Renal cortex interstitium (tissue), 15 donors: ENCODE measurements at places on chromosomes 7 and 10.

- DNase-seq: no peak
Observed at GRCh38 chr10:70295926-70296325, 12.1 kb upstream of the NPFFR1 start.

- DNase-seq: no peak
Observed at GRCh38 chr10:48215486-48216203, 58.9 kb downstream of the FRMPD2 start.

GRCh38 chr7:47453093-47454061 lies 128.5 kb downstream of the TNS3 start:
- no peak for DNase-seq

- DNase-seq: no peak
Observed at GRCh38 chr7:141949451-141949850, 2.7 kb upstream of the CLEC5A start.

- no peak for DNase-seq
Observed at GRCh38 chr7:108030516-108030915, 27.6 kb upstream of the LAMB1 start.

DNA sequence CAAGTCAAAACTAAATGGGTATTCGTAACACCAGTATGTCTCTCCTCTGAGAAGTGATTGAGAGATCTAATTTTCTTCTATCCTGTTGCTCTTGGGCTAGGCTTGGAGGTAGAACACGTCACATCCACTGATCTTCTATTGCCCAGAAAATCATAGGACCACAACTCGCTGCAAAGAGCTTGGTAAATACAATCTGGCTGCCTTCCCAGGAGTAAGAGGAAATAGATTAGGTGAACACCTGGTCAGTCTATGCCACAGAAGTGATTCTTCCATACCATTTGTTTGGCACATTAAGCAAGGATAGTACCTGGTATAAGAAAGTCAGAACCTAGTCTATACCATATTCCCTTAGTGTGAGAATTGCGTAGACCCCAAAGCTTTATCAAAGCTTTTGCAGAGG lies 129.3 kb upstream of the PHYHIPL start:
- DNase-seq: no peak

DNA sequence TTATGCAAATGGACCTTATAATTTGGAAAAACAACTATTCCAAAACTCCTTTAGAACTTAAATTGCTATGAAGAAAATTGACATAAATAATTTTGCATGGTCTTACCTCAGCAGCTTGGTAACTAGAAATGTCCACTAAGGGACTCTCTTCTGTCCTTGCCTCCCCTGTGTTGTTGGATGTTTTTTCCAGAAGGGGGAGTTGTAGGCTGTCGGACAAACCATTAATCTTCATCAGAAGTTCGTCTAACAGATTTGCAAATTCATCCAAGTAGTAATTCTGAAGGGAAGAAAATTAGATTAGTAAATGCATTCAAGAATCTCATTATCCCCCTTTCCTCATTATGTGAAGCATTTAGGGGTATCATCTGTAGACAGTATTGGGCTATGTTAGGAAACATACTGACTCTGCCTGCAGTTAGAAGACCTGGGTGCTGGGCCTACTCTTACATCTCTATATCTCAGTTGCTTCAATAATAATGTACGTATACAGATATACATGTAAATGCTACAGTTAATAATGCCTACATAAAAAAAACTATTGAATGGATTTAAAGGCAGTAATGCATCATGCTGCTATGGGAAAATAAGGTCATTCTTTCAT lies 155.6 kb downstream of the PKD1L1 start:
- DNase-seq: no peak

- no peak for DNase-seq
Observed at GRCh38 chr7:88401009-88401623, 94.4 kb upstream of the STEAP4 start.

GRCh38 chr10:26739071-26739631 lies 41.6 kb downstream of the PDSS1 start:
- DNase-seq: no peak

DNA sequence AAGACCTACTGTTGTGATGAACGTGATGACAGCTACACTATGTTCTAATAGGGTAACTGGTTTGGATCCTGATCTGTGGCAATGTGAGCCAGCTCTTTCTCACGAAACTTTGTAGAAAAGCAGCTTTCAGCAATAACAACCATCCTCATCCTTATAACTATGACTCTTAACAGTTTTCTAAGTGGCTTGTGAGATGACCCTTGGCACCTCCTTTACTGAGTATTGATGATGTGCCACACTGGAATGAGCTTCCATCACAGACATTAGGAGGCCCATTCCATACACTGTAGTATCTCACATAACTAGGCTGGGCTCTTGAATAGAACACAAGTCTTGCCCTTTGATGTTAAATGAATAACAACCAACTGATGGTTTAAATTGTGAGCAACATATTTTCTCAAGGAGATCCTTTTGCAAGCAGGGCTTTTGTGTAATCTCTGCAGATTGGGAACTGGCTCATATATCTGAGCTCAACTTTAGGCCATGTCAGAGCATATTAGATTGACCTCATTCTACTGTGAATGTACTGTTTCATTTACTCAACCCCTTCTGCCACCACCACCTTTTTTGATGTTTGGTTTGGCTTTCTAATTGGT lies 46.4 kb downstream of the MYPN start:
- DNase-seq: no peak

GRCh38 chr10:10526846-10527245 lies 490.8 kb upstream of the CELF2 start:
- no peak for DNase-seq

GRCh38 chr7:130740606-130741005 lies 6.6 kb upstream of the KLF14 start:
- no peak for DNase-seq

DNA sequence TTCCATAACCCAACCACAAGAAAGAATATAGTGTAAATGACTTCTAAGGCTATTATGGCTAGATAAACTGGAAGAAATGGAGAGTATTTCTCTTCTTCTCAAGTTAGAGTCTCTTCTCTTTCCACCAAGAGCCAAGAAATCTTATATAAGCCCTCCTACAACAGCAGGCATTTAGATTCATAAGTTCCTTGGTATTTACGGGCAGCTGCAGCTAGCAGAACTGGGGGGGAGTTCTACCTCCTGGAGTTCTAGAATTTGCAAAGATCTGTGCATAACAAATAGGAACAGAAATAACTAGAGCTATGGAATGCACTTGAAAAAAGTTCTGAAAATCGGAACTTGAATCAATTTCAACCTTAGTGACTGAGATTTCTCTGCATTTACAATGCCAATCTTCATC lies 715.2 kb upstream of the GRM3 start:
- DNase-seq: no peak

DNA sequence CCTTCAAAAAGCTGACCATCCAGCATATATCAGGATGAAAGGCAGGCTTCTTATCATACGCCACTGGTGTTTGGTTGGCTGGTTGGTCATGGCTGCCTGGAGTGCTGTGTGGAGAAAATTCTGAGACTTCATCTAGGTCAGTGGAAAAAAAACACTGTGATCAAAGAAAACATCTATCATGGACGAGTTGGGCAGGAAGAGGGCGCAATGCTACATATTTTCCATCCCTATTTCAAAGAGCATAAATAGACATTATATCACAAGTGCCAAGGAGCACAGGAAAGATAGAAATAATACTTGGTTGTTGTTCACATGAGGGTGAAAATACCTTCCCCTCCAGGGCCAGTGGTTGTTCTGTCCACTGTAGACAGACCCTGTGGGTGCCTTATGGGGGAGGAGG lies 128.4 kb upstream of the PLPP4 start:
- no peak for DNase-seq

DNA sequence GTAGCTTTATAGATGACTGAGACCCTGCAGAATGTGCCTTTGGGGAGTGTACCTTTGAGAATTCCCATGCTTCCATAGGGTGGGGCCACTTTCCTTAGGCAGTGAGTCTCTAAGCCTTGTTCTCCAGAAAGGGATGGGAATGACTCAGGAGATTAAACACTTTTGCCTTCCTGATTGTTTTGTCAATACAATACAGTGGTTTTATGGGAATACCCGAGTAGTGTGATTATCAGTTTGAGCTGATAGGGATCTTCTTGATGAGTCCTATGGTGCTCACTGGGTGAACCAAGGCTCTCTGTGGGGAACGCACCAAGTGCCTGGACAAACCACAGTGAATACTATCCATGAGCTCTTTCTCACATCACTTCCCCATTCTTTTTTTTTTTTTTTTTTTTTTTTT lies 6.3 kb downstream of the MYOF start:
- no peak for DNase-seq

DNA sequence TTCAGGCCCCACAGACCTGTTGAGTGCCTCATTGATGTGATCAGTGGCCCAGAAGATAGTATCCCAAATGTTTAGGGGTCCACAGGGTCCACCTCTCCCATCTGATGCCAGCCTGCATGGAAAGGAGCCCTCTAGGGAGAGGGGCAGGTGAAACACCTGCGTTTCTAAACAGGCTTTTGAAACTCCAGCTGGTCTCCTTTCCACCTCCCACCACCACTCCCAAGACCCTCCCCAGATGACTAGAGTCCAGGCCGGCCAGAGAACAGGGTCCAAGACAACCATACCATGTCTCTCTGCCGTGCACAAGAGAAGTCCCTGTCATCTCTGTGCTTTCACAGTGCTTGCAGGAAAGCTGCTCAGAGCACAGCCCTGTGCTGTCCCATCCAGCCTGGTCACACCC lies 105.0 kb upstream of the NANOS1 start:
- DNase-seq: no peak

DNA sequence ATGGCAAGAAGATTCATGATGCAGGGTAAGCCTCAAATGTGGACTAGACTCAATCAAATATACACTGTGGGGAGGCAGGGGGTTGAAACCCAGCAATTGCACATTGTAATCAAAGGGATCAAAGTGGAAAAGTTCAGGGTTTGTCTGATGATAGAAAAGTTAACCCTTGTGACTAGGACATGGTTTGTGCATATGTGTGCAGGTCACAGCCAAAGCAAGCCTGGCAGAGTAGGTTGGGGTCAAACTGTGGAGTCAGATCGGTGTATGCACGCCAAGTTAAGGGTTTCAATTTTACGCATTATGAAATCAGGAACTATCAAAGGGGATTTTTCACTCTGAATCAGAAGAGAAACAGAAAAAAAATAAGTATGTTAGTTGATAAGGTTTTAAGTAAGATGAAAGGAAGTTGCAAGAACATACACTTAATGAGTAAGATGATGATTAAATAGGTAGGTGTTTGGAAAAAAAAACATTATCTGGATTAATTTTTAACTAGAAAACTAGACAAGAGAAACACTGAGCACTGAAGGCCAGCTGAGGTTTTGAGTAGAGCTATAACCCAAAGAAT lies 188.3 kb downstream of the DGKB start:
- DNase-seq: no peak

GRCh38 chr10:16811765-16812164 lies 5.5 kb downstream of the RSU1 start:
- no peak for DNase-seq

- DNase-seq: no peak
Observed at GRCh38 chr10:121914661-121915060, 13.2 kb downstream of the ATE1 start.

- no peak for DNase-seq
Observed at GRCh38 chr10:47223236-47223635, 76.8 kb upstream of the GDF10 start.

DNA sequence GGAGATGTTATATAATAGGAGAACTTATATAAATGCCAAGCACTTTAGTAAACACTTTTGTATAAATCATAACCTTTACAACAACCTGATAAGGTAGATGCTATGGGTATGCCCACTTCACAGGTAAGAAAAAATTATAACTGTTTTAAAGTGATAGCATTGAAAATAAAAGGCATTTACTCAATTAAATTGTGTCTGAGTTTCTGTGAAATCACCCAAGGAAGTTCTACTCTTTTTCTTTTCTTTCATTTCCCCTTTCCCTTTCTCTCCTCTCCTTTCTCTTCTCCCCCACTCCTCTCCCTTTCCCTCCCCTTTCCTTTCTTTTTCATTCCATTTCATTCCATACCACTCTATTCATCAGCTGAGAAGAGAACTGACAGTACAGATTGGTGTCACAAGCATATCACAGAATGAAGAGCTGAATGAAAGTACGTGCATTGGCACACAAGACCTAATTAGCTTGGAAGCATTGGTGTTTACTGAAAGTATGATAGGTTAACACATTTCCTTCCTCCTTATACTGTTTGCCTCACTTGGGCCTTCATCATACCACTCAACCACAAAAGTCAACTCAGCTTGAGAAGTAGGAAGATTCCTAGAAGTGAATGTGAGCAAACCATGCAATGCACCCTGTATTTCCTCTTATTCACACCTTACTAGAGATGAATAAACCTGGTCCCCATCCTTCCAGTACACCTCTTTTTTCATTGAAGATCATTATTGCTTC lies 117.9 kb upstream of the AGR3 start:
- no peak for DNase-seq

GRCh38 chr10:98289802-98290209 lies 21.8 kb upstream of the LOXL4 start:
- DNase-seq: no peak

- DNase-seq: no peak
Observed at GRCh38 chr10:62098278-62099121, 170.1 kb downstream of the RTKN2 start.

DNA sequence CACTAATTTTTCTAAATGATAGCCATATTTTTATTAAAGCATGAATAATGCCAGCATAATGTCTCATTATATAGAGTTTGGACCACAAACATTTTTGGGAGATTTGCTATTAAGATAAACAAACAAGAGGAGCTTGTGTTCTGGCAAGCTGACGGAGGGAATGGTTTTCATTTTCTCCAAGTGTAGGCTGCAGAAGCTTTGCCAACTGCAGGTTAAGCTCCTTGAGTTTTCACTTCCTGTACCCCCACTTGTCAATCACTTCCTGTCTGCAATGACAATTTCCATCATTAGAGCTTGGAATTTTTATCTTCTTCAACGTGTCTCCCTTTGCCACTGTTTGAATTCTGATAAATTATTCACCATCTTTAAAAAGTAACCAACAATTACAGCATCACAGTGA lies 13.4 kb downstream of the EBF3 start:
- no peak for DNase-seq

DNA sequence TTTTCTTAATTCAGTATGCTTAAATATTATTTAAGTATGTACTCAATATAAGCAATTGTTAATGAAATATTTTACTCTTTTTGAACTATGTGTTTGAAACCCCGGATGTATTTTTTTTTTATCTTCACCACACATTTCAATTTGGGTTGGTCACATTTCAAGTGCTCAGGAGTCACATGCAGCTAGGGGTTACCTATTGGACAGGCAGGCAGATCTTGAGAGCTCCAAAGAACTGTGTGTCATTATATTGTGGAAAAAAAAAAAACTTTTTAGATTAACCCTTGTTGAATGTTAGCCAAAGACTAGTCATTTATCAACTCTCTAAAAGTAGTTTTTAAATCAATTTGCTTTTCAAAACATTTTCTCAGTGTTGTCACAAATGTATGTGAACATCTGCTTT lies 37.2 kb downstream of the IKZF1 start:
- DNase-seq: no peak

DNA sequence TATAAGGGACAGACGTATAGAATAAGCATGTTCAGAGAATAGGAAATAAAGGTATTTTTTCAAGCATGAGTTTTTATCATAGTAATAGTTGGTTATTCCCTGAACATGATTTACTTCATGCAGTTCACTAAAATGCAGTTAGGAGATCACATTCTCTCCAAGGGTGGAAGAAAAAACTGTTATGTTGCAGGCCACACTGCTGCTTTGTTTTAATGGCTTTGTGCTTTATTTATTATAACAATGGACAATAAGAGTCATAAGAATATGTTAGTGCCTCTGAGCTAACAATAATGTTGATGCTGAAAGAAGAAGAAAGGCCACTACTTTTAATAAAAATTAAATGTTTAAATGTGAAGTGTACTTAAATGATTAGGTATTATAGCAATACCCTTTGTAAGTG lies 78.5 kb upstream of the GATAD1 start:
- DNase-seq: no peak

GRCh38 chr10:132925071-132925561 lies 17.3 kb downstream of the CFAP46 start:
- no peak for DNase-seq
